ENCODE measurements at places on chromosomes 1 and 21. TPM values are rescaled to one million over a fixed set of nuclear protein-coding genes. Genes with fewer than 3 reads are reported as not detected.

- DNase-seq = no peak
Observed at GRCh38 chr1:114033216-114033706, 54.0 kb downstream of the OLFML3 start.

The TRAF3IP3 gene
- total RNA-seq = 212 TPM

DNA sequence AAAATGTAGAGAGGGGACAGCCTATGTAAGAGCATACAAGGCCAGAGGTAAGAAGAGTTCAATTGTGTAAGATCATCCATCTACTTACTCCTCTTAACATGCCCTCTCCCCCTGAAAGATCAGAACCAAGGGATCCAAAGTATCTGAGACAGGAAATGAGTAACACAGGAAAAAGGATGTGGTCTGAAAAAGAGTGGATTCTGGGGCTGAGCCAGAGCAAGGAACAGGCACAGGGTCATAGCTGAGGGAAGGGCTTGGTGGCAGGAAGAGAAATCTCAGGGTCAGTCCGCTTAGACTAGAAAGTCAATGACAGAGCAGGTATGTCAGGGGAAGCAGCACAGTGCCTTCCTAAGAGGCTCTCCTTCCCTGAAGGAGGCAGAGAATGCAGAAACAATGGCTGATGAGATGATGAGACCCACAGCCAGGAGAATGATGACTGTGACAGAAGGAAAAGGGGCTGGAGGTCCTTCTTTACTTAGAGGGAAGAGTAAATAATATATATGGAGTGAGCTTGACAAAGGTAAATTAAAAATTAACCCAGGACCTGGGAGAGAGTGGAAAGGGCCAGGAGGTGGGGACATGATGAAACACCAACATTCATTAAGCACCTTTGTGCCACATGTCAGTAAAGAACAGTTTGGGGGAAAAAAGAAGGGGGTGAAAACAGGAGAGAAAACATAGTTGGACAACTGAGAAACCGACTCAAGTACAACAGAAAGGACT lies 26.2 kb upstream of the A3GALT2 start:
- peak; percentile 20 for DNase-seq

DNA sequence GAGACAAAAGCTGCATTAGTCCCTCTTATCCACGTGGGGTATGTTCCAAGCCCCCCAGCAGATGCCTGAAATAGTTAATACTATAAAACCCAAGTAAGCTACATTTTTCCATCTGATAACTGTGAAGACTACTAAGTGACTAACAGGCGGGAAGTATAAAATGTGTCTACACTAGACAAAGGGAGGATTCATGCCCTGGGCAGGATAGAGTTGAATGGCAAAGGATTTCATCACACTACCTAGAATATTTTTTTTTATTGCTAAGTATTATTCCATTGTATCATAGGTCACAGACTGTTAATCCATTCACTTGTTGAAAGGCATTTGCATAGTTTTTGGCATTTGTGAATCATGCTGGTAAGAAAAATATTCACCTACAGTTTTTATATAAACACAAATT lies 26.4 kb upstream of the CFHR4 start:
- no peak for DNase-seq

- DNase-seq = no peak
Observed at GRCh38 chr21:29704719-29705118, 235.1 kb downstream of the GRIK1 start.

DNA sequence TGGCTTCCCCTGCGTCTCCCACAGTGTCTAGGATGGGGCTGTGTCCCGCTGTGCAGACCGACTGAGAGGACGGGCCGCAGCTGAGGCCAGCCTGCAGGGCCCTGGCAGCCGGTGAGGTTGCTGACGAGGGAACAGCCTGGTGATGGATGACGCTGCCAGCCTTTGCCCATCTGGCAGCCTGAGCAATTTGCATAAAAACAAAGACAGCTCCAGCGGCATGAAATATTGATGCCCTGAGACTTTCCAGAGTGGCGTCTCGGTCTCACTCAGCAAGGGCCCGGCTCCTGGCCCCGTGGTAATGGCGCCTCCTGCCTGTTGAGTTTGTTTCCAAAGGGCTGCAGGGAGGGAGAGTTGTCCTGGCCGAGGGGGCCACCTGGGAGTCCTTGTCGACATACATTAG lies 19.1 kb upstream of the KCNA10 start:
- no peak for DNase-seq

GRCh38 chr1:171256940-171257606 lies 8.8 kb downstream of the FMO1 start:
- no peak for DNase-seq

- DNase-seq = peak; percentile 18
Observed at GRCh38 chr1:183023146-183023600, at the start of gene LAMC1. LAMC1 (plus strand) TSS chr1:183023420; CDS start chr1:183023717, 297 bp downstream.

GRCh38 chr21:42983103-42983502 lies 8.7 kb downstream of the PKNOX1 start:
- peak; percentile 21 for DNase-seq

The SEMA6C gene
- total RNA-seq = 1.9 TPM

DNA sequence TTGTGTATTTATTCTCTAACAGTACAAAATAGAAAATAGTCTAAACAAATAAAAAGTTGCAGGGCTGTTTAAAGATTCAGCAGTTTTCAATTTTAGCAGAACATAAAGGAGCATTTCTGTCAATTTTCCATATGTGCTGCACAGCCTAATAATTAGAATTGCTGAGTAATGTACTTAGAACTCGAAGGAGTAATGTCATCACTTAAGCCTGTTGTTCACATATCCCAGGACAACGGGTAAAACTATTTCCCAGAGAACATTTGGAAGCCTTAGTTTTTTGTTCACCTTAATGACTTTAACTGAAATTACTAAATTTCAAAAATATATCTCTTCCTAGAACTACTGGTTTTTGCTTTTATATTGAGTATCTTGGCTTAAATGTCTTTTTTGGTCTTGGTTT lies 81.6 kb downstream of the ZP4 start:
- no peak for DNase-seq

The PCP4 gene
- not detected for total RNA-seq

GRCh38 chr21:38261851-38262250 lies 5.1 kb downstream of the KCNJ15 start:
- DNase-seq = no peak

DNA sequence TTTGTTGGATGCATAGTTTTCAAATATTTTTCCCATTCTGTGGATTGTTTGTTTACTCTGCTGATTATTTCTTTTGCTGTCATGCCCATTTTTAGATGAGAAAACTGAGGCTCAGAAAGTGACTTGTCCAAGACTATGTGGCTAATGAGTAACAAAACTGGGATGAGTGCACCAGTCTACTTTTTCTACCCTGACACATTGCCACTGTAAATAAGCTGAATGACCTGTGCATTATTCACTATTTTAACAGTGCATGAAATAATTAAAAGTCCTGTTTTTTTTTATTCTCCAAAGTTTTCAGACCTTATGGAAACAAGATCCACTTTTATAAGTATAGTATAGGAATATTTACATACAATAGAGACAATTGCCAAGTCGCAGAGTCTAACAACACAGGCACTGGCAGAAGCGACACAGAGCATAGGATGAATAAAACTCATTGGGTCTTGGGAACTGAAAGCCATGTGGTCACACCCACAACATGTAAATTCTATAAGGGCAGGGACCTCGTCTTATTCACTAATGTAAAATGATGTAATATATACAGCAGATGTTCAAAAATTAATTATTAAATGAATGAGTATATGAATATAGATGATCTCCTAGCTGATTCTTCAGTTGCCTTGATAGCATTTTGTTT lies 45.2 kb downstream of the HLX start:
- DNase-seq = no peak

DNA sequence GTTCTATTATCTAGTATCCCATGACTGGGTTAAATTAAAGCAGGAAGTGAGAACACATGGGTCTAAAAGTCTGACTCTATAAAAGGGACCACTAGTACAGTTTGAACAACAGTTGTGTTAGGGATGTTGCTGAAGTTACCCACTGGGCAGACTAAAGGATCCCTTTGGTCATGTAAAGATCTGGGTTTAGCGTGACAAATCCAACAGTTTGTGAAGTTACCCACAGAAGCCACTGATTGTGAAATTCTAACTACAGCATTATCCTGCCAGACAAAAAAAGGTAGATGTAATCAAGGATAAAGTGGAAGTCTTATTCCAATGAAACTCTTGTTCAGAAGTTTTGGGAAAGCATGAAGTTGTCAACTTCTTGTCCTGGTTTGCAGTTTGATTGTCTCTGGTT lies 5.7 kb downstream of the QSOX1 start:
- DNase-seq = no peak

- no peak for DNase-seq
Observed at GRCh38 chr1:46822248-46822826, 23.5 kb downstream of the CYP4B1 start.

DNA sequence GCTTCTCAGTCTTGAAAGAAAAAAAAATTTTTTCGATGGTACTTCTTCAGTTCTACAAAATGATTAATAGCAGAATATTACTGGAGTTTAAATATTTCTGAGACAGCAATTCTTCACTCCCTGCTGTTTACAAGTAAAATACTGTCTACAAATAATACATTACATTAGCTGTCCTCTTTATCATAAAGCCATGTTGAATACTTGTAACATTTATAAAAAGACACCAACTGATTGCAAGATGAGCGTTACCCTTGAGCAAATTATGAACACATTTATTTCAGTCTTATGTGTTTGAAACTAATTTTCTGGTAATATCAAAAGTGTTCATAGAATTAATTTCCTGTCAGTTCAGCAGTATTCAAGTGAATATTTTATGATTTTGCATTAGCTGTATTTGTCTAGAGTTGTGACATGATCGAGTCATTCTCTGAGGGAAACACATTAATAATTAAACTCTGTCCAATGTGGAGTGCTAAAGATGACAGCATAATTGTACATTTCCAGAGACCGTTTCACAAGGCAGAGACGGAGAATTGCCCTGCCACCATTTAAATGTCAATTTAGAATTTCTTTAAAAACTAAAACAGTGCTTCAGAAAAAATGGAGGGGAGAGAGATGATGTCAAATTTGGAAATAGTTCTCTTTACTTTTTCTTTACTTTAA lies 1359.0 kb upstream of the ADGRL4 start:
- DNase-seq = no peak

GRCh38 chr1:201015551-201016091 lies 7.9 kb downstream of the KIF21B start:
- peak; percentile 48 for DNase-seq

DNA sequence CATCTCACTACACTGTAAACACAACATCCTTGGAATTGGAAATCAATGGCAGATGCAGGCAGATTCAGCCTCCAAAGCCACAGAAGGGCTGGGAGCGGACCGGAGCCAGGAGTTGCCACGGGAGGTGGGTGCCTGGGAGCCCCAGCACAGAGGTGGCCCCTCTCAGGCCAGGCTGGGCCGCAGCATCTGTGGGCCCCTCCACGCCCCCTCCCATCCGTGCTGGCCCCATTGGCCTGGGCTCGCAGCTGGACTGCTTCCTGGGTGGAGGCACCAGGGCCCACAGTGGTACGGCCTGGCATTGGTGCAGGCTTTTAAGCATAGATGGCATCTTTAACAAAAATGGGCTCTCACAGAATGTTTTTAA lies 64.2 kb downstream of the SLX9 start:
- no peak for DNase-seq

DNA sequence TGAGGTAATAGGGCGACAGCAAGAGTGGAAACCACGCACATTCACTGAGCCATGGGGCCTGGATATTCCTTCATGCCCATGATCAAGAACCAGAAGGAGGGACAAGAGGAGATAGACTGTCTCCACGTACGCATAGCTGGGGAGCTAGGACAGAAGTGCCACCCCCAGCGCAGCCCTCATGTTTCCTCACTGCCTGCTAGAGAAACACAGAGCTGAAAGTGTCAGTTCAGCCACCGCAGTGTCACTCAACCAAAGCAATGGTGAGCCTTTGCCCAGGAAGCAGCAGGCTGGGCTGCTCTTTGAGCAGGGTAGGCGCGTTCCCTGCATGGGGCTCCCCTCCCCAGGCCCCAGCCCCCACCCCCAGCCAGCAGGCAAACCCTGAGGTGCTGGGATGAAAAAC lies 68.5 kb downstream of the STUM start:
- DNase-seq = no peak

GRCh38 chr1:28890435-28890834 lies 23.9 kb upstream of the EPB41 start:
- DNase-seq = no peak

The SPRR4 gene
- total RNA-seq = not detected

DNA sequence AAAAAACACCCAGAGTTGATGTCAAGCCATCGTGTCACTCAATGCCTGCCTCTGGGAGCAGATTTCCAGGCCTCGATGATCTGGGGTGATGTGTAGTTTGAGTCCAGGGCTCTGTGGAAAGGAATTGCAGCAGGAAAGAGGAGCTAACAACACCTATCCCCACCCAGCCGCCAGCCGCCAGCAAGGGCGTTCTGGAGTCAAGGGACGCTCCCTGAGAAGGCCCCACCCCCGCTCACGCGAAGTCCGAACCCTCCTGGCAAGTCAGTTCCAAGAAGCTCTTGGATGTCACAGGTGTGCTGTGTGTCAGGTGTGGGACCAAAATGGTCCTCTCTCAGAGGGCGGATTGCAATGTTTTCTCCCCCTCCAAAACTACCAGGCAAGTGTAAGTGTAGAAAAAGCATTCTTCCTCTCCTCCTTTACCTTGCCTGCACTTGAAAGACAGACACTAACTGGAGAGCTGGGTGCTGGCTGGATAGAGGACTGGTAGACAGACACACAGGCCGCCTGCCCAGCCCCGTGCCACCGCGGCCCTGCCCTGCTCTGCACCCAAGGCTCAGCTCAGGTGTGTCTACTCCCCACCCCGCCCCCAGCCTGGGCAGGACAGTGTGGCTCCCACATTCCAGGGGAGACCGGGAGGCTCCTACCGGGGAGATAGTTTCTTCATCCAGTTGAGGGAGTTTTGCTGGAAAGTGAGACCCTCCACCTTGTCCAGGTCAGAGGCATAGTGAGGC lies 8.5 kb downstream of the AGT start:
- no peak for DNase-seq

- DNase-seq = no peak
Observed at GRCh38 chr1:208198236-208198635, 45.9 kb downstream of the PLXNA2 start.

The KIAA1614 gene
- not detected for total RNA-seq

GRCh38 chr21:31442339-31442738 lies 98.3 kb upstream of the TIAM1 start:
- no peak for DNase-seq

DNA sequence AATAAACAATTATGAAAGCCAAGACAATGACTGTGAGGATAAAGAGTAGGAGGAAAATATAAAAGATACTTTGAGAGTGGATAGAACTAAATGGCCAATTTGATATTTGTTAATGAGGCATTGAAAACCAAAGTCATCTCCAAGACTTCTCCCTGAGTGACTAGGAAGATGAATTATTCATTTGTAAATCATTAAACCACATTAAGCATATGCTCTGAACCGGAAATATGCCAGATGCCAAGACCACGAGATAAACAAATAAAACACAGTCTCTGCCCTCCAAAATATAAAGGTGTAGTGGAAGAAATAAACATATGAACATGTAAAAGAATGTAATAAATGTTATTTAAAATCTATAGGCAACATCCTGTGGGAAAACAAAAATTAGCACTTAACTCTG lies 78.8 kb downstream of the MRPL39 start:
- DNase-seq = no peak
